Chondrocyte (in vitro differentiated cells): ENCODE measurements at places on chromosomes 6 and 20.

GRCh38 chr20:21503345-21503744, 10.5 kb downstream of the NKX2-2 start:
- DNase-seq = no peak
- H3K4me3 ChIP-seq = no peak overlapping the region
- H3K4me1 ChIP-seq = peaks cover 10% of the 10 kb centered on the region
- peaks cover 77% of the 10 kb centered on the region for H3K27me3 ChIP-seq
- no peak overlapping the region for H3K27ac ChIP-seq
- peaks cover 2% of the 10 kb centered on the region for H3K36me3 ChIP-seq

DNA sequence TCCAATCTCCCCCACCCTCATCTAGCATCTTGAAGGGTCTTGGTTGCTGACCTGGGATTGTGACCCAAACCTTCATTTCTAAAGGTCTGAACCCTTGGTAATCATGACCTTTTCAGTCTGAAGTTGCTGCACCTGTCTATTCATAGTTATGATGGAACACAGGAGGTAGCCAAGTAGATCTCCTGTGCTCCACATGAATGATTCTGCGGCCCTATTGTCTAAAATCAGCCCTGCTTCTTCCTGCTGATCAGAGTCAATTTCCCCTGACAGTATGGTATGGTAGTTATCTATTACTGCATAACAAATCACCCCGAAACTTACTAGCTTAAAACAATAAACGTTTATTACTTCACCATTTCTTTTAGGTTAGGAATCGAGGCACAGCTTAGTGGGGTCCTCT, 9.0 kb downstream of the OR2B6 start:
- DNase-seq = no peak
- no peak overlapping the region for H3K4me3 ChIP-seq
- H3K36me3 ChIP-seq = no peaks in the 10 kb centered on the region

DNA sequence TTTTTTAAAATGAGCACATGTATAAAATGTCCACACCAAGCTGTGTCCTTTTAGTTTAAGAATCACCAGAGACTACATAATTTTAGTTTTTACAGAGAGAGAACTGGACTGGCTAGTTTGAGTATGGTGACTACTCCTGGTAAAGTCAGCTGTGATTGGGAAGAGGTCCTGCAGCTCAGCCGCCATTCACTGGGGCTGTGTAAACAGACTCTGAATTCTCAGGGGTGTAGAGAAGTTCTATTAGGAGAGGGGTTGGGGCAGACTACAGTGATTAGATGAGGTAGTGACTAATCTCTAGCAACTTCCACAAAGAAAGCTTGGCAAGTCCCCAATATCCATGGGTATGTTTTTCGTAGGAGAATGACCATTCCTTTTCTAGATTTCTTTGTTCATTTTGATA, 341.2 kb upstream of the MAP3K7 start:
- no peak overlapping the region for H3K27ac ChIP-seq
- no peaks in the 10 kb centered on the region for H3K36me3 ChIP-seq
- H3K4me1 ChIP-seq = peaks cover 5% of the 10 kb centered on the region
- H3K4me3 ChIP-seq = no peak overlapping the region
- DNase-seq = no peak

DNA sequence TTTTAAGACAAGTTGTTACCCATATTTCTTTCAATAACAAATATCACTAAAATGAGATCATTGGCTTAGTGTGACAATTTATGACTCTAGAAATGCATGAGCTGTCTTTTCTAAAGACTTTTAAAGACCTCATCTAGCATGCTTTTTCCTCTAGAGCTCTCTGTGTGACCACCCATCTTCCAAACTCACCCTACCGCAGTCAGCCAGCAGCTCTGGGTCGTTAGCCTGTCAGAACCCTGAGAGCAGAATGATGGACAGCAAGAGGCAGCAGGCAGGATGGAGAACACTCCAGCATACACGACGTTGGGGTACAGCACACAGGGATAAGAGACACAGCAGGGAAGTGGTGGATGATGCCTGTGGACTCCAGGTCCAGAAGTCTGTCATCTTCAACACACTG, 45.1 kb upstream of the TBX18 start:
- no peaks in the 10 kb centered on the region for H3K36me3 ChIP-seq
- peaks cover 37% of the 10 kb centered on the region for H3K27me3 ChIP-seq
- no peak for DNase-seq
- no peak overlapping the region for H3K4me3 ChIP-seq
- no peak overlapping the region for H3K27ac ChIP-seq

- H3K36me3 ChIP-seq = peaks cover 5% of the 10 kb centered on the region
- no peak overlapping the region for H3K4me3 ChIP-seq
- no peak overlapping the region for H3K27ac ChIP-seq
- DNase-seq = no peak
- no peaks in the 10 kb centered on the region for H3K4me1 ChIP-seq
Observed at GRCh38 chr6:155352811-155353210, 38.5 kb upstream of the TFB1M start.

- peaks cover 16% of the 10 kb centered on the region for H3K36me3 ChIP-seq
- H3K4me1 ChIP-seq = peaks cover 4% of the 10 kb centered on the region
- no peaks in the 10 kb centered on the region for H3K27me3 ChIP-seq
- no peak overlapping the region for H3K27ac ChIP-seq
- H3K4me3 ChIP-seq = no peak overlapping the region
Observed at GRCh38 chr20:34573541-34574300, 15.2 kb downstream of the MAP1LC3A start.
